ENCODE measurements at places on chromosomes 3 and 15.
A peak's percentile ranks its signal among the peaks of the same experiment; 100 is the strongest.

GRCh38 chr3:24341668-24342067 is 153.0 kb downstream of the THRB start:
- no peak for DNase-seq

DNA sequence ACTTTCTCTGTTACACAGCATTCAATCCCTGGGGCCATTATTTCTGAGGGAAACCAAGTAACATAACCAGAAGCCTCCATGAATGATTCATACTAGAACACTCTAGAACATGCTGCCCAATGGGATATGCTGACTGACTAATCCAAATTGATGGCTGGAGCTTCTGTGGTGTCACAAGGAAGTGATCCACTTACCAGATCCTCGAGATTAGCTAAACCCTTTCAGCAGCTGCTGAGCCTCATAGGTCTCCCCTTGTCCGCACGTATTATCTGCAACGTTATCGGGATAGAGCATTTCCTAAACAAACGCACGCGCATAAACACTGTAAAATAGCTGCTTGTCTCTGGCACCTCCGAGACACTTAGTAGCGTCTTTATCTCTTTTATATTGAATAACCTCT is 61.2 kb upstream of the PROK2 start:
- no peak for DNase-seq

DNA sequence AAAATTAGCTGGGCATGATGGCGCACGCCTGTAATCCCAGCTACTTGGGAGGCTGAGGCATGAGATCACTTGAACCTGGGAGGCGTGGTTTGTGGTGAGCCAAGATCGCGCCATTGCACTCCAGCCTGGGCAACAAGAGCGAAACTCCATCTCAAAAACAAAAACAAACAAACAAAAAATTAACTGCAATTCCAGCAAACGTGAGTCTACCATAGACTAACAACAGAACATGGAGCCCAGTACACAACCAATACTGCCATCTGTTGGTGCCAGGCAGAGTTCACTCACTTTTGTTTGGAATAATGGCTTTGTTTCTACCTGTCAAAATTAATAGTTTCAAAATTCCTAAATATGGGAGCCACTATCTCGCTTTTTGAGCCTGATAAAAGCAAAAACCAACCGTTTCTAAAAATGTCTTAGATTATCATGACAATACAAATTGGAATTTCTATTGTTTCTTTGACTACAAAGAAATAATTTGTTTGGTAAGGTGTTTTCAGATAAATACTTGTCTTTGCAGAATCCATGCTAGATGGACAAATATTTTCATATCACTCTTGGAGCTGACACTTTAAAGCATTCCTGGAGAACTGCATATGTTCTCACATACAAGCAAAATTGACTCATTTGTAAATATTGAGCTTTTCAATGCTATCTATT is 45.0 kb downstream of the GPR176 start:
- DNase-seq: no peak

DNA sequence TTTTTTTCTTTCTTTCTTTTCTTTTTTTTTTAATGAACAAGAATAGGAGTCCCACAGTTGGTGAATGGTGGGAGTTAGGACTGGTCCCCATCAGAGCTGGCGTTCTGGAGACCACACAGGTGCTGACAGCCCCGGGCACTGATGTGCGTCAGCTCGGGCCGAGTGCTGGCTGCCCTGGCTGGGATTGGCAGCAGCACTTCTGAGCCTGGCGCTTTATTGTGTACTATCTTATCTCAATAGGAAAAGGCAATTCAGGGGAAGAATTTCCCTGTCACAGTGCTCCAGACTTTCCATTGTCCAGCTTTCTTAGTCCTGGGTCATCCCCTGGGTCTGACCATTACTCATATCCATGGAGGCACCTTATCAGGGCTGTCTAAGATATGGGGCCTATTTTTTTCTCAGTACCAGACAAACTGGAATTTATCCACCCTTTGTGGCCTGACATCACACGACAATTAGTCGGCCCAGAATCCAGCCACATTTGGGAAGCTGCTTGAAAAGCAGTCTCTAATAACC is 54.1 kb downstream of the TMEM44 start:
- DNase-seq: no peak

DNA sequence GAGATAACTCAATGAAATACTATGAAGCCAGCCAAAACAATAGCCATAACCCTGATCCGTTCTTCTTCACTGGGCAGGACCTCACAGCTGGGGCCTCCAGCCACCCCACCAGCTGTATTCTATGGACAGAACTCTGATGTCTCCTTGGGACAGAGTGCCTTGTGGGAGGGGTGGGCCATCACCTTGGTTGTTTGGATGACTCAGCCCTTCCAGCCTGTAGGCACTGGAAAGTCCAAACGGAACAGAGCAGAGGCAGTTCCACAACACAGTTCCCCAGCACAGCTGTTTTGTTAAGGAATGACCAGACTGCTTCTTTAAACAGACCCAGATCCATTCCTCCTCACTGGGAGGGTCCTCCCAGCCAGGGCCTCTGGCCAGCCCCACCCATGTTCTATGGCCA is 31.9 kb upstream of the ZBED2 start:
- no peak for DNase-seq

GRCh38 chr15:34986326-34986725 is 1.8 kb downstream of the ZNF770 start:
- no peak for DNase-seq

- DNase-seq: no peak
Measured at GRCh38 chr3:195180490-195181112, 90.4 kb downstream of the XXYLT1 start.

DNA sequence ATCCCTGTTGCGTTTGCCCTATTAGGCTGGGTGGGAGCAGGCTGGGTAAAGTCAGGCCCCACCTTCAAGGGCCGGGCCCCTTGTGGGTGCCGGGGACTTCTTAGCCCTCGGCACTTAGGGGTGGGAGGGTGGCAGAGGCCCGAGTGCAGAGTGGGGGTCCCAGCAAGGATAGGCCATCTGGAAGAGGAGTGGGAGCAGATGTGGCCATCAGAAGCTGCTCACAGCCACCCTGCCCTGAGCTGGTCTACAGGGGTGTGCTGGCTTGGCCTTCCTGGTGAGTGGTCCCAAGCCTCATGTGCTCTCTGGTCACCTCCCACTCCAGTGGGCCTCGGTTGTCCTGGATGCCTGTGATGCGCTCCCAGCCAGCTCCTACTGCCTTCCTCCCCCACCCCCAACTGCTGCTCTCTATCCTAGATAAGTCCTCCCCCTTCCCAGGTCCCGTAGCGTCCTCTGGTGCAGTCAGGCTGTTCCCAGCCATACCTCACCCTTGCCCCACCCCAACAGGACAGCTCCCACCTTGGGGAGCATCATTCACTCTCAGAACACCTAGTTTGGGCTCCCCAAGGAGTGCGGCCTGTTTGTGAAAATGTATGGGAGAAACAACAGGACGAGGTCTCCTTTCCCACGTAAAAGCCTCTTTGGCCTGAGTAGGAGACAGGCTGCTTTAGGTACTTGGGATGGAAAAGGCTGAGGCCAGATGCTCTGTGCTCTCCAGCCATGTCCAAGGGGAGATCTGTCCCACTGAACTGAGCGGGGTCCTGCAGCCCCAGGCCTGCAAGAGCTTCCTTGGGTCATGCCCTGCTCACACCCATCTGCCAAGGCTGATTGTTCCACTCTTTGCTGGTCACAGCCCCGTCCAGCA is 24.9 kb upstream of the PLXNA1 start:
- DNase-seq: no peak

- DNase-seq: no peak
Measured at GRCh38 chr3:152203652-152204051, 65.1 kb upstream of the MBNL1 start.

DNA sequence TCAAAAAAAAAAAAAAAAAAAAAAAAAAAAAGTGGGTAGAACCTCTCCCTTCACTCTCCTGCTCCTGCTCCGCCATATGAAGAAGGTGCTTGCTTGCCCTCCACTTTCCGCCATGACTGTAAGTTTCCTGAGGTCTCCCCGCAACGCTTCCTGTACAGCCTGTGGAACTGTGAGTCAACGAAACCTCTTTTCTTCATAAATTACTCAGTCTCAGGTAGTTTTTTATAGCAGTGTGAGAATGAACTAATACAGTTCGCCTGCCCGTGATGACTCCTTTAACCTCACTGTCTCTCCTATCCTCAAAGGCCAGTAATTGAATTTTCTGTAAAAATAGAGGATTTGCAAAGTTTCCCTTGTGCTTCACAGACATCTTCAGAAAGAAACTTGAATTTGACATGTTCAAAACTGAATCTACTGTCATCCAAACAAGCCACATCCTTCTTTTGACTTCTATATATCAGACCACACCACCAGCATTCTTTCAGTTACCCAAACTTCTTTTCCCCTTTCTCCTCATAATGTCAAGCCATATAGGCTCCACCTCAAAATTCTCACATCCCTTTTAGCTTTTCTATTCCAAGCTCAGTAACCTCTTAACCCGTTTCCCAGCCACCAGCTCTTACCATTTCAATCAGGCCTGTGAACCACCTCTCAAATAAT is 44.3 kb downstream of the P2RY1 start:
- DNase-seq: no peak

DNA sequence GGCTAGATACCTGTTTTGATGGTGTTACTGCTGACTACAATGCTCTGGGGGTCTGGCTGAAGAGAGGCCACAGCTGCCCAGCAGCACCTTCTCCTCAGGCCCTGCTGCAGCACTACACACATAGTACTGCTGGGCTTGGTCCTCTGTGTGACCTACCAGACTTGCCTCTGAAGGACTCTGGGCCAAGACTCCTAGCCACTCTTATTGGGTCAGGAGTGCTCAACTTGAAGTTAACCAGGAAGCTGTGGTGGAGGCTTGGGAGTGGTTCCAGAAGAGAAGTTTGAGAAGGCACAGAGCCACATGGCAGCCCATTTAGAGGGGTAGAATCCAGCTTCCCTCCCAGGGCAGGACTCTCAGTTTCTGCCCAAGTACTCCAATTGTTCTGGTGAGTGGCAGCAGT is 16.6 kb downstream of the ELP6 start:
- no peak for DNase-seq

GRCh38 chr3:64559588-64559987 is 128.2 kb downstream of the ADAMTS9 start:
- DNase-seq: no peak

- DNase-seq: no peak
Measured at GRCh38 chr3:7305561-7305960, 444.6 kb downstream of the GRM7 start.

DNA sequence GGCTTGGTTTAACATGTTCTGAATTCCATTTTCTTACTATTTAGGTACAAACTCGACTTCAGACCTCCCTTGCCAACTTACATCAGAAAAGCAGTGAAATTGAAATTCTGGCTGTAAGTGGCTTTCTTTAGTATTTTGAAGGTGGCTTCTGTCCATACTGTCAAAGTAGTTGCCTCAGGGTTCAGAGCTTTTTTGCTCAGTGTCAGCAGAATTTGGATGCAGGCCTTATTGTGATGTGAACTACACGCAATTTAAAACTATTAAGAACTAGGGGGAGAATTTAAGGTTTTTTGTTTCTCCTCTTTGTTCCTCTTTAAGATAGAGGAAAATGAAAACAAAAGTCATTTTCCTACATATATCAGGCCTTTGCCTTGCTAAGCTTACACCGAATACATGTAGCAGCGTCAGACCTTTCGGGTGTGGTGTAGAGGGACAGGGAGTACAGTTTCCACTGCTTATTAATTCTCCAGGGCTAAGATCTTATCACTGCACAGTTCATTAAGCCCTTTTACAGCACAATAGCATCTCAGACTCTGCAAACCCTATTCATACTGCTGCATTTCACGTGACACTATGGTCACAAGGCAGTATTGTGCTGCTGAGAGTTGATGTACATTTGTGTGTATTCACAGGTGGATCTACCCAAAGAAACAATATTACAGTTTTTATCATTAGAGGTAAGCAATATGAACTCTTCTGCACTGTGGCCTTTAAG is 6.7 kb downstream of the SRP14 start:
- DNase-seq: no peak

DNA sequence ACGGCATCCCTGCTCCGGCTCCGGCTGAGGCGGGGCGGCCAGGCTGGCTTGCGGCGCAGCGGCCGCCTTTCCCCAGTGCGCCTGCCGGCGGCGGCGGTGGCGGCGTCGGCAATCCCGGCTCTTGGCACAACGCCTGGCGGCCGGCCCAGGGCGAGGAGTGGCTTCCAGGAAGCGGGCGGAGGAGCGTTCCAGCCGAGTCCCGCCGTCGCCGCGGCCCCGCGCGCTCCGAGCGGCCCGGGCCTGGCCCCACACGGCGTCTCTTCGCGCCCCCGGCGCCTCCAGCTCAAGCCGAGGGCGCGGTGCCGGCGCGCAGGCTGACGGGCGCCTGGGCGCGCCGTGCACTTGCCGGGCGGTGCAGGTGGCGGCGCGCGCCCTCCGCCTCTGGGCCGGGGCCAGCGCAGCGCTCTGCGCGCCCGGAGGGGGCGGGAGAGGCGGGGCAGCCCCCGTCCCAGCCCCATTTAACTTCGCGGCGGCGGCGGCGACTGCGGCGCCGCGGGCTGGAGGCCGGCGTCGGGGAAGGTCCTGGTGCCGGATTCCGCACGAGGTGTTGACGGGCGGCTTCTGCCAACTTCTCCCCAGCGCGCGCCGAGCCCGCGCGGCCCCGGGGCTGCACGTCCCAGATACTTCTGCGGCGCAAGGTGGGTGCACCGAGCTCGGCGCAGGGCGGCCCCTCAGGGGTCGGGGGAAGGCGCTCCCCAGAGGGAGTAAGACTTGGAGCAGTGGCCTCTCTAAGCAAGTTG is at the start of gene ADAMTSL3:
Gene ADAMTSL3, plus strand, starts transcription at position 485 of the 740 bp plus-strand sequence. CDS start 1,639 bp downstream, outside the sequence.
- DNase-seq: peak; percentile 76

DNA sequence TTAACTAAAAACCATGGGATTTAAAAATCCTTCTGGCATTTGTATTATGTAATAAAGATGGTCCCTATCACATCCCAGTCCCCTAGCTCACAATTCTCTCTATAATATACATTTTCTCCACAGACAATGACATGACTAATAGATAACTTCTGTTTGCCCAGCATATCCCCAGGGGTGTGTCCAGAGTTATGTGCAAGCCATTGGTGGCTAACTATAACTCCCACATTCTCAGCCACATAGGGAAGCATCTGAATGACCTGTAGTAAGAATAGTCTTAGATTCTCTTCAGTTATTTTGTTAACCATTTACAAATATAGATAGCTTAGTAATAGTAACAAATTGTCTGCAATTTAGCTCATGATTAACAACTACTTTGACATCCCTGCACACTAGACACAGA is 52.2 kb upstream of the RBSN start:
- DNase-seq: no peak

- peak; percentile 6 for DNase-seq
Measured at GRCh38 chr3:105355408-105356061, 11.2 kb upstream of the ALCAM start.

DNA sequence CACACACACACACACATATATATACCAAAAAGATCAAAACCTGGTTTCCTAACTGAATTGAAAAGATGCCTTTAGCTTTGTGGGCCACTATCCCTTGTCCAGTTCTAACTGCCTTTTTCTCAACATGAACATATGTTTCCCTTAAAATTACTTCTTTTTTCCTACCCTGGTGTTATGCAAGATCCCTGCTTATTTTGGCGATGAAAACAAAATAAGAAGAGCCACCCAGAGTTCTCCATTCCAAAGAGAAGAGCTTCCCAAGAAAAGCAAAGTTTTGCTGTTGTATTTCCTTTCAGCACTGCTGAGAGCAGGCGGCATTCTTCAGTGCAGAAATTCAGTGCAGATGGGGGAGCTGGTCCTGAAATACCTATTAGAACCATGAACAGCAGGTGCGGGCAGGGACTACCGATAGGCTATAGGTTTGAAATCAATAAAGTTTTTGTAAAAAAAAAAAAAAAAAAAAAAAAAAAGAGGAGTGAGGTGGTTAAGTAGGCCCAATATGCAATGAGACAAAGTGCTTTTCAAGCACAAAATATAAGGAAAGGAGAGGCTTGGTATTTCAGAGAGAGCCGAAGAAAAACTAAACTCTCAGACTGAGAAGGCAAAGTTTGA is 238.0 kb downstream of the FOXP1 start:
- no peak for DNase-seq
